ENCODE measurements at places on chromosomes 1 and 21.

DNA sequence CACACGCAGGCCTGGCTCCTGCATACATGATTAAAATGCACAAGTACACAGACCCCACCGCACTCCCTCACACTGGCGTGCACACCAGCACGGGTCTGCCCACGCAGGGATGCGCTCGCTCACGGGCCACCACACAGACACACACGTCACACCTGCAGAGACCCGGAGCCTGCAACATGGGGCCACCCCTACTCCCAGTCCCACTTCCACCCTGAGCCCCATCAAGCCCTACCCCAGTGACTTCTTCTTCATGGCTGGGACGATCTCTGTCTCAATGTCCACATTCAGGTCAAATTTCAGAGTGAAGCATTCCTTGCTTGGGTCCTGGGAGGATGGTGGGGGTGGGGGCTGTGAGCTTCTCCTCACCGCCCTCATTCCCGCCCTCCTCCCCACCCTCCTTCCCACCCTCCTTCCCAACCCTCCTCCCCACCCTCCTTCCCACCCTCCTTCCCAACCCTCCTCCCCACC, 8.9 kb upstream of the TNFRSF25 start:
- no peak overlapping the region for H3K27ac ChIP-seq
- H3K36me3 ChIP-seq = no peaks in the 10 kb centered on the region
- no peaks in the 10 kb centered on the region for H3K4me1 ChIP-seq
- no peak overlapping the region for H3K4me3 ChIP-seq
- no peak for DNase-seq
- H3K27me3 ChIP-seq = no peaks in the 10 kb centered on the region

DNA sequence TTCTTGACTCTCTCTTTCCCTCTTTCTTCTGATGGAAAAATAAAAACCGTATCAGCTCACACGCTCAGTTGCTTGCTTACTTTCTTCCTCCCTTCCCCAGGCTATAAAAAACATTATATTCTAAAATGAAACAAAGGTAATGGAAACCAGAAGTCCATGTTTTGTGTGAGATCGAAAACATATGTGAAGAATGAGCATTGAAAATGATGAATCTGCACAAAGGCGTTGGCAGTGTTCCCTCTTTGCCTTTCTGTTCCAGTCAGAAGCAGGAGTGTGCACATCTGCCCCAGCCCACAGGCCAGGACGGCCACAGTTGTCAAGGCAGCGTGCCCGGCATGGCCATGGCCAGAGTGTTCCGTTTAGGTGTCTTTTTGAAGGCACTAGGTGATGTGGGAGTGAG, 185.3 kb upstream of the USP24 start:
- no peak overlapping the region for H3K4me3 ChIP-seq
- no peak for DNase-seq
- no peak overlapping the region for H3K27ac ChIP-seq

DNA sequence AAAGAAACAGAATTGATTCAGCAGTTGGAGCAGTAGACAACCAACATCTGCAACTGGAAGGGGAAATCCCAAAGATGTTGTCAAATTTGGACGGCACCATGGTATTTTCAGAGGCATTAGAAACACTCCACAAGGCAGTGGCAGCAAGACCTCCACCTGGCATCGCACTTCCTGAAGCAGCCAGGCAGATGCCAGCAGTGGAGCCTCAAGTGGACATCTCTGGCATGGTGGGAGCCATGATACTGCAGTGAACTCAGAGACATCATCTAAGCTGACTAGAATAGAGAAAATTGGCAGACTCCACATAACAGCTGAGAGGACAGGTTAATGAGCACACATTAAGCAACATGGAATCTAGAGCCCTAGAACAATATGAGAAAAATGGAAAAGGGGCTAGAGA, 33.9 kb upstream of the RGS8 start:
- DNase-seq = no peak
- no peaks in the 10 kb centered on the region for H3K36me3 ChIP-seq
- H3K27me3 ChIP-seq = no peaks in the 10 kb centered on the region

GRCh38 chr1:115543247-115543646, 98.5 kb upstream of the VANGL1 start:
- no peaks in the 10 kb centered on the region for H3K36me3 ChIP-seq
- no peak overlapping the region for H3K4me3 ChIP-seq
- peaks cover 5% of the 10 kb centered on the region for H3K4me1 ChIP-seq
- H3K27ac ChIP-seq = no peak overlapping the region
- no peaks in the 10 kb centered on the region for H3K27me3 ChIP-seq

- H3K36me3 ChIP-seq = no peaks in the 10 kb centered on the region
- H3K4me1 ChIP-seq = no peaks in the 10 kb centered on the region
- DNase-seq = no peak
- H3K27ac ChIP-seq = no peak overlapping the region
These were observed 16.2 kb downstream of the GIPC2 start for GRCh38 chr1:78061825-78062523.

- H3K27ac ChIP-seq = no peak overlapping the region
- H3K4me3 ChIP-seq = no peak overlapping the region
- no peaks in the 10 kb centered on the region for H3K36me3 ChIP-seq
- no peak for DNase-seq
- no peaks in the 10 kb centered on the region for H3K27me3 ChIP-seq
These were observed 123.5 kb downstream of the CRB1 start for GRCh38 chr1:197391303-197392226.

DNA sequence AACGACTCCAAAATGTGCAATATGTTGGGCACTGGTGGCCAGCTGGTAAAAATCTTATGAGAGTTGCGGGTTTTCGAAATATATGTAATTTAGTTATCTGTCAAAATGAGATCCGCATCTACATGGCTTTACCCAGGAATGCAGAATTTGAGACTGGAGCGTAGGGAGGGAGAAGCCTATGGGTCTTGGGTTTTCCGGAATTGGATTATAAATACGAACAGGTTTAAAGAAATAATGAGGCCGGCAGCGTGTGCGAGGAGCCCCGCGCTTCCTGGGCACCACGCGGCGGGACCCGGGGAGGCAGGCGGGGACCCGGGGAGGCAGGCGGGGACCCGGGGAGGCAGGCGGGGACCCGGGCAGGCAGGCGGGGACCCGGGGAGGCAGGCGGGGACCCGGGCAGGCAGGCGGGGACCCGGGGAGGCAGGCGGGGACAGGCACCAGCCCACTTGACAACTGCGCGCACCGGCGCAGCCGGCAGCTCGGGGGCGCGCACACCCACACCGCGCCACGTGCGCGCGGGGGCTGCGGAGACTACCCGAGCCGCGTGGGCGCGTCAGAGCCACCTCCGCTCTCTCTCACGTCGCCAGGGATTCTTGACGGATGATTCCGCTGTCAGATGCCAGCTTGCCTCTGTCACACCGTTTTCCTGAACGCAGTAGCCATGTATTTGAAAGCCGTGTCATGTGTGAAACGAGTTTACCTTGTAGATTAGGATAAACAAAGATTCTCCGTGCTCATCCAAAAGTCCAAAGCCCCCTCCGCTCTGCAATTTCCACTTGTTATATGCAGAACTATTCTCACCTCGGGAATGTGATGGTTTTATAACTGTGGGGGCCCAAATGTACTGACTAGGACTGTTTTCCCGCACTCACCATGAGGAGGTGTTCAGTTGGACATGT, 54.3 kb upstream of the HNRNPU start:
- H3K27me3 ChIP-seq = peaks cover 3% of the 10 kb centered on the region
- DNase-seq = peak; percentile 82
- no peak overlapping the region for H3K27ac ChIP-seq
- peak overlapping the region; percentile 70 for H3K4me3 ChIP-seq

GRCh38 chr1:213858581-213858980, 129.2 kb upstream of the PROX1 start:
- H3K27ac ChIP-seq = no peak overlapping the region
- DNase-seq = no peak
- H3K4me3 ChIP-seq = no peak overlapping the region
- H3K27me3 ChIP-seq = no peaks in the 10 kb centered on the region
- no peaks in the 10 kb centered on the region for H3K4me1 ChIP-seq

DNA sequence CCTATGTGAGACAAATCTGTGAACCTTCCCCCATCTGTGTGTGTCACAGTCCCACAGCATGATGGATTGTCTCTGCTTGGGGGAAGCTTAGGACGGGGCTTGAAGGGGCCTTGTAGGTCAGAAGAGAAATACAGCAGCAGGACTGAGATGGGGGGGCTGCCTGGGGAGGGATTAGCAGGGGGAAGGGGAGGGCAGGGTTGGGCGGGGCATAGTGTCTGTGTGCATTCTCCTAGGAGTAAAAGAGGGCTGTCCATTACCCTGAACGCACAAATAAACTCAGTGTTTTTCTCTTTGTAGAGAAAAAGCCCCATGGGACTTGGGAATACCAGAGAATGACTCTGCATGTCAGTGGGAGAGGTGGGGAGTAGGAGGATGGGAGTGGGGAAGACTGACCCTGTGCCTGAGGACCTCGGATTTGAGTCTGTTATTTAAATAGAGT, 16.4 kb downstream of the RNF220 start:
- no peak for DNase-seq
- no peak overlapping the region for H3K4me3 ChIP-seq
- no peaks in the 10 kb centered on the region for H3K36me3 ChIP-seq
- H3K27ac ChIP-seq = no peak overlapping the region
- no peaks in the 10 kb centered on the region for H3K4me1 ChIP-seq

DNA sequence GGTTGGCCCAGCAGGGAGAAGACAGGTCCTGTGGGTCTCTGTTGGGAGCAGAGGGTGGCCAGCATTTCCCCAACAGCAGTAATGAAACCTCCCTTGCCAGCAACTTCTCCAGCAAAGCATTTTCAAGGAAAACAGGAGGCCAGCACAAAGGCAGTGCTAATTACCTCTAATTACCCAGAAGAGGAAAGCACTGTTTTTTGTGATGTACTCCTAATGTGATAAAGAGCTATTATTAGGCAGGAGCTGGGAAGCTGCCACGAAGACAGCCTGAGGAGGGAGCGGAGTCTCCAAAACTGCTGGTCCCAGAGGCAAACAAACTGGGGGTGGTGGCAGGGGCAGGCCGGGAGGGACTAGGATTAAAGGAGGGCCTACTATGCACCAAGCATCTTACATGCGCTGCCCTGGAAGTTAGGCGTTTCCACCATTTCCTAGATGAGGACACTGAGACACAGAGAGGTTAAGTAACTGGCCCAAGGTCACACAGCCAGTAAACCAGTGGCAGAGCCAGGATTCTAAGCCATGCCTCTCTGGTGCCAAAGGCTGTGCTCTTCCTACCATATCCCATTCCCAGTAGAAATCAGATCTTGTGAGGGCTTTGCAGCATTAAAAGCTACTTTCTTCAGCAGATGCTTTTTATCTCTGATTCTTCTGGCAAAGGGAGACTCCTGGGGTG, 24.5 kb downstream of the HTR6 start:
- H3K4me3 ChIP-seq = no peak overlapping the region
- no peak overlapping the region for H3K27ac ChIP-seq
- no peak for DNase-seq
- no peaks in the 10 kb centered on the region for H3K27me3 ChIP-seq
- H3K4me1 ChIP-seq = no peaks in the 10 kb centered on the region
- peaks cover 8% of the 10 kb centered on the region for H3K36me3 ChIP-seq

- peak overlapping the region; percentile 96 for H3K4me3 ChIP-seq
- H3K36me3 ChIP-seq = no peaks in the 10 kb centered on the region
- no peak for DNase-seq
- peaks cover 4% of the 10 kb centered on the region for H3K4me1 ChIP-seq
- H3K27ac ChIP-seq = peak overlapping the region; percentile 96
These were observed 1.7 kb upstream of the NEGR1 start for GRCh38 chr1:72284084-72284347.

GRCh38 chr1:197017558-197018146, 40.3 kb downstream of the CFHR5 start:
- H3K4me3 ChIP-seq = no peak overlapping the region
- H3K36me3 ChIP-seq = no peaks in the 10 kb centered on the region
- no peaks in the 10 kb centered on the region for H3K4me1 ChIP-seq
- no peaks in the 10 kb centered on the region for H3K27me3 ChIP-seq
- DNase-seq = peak; percentile 38

DNA sequence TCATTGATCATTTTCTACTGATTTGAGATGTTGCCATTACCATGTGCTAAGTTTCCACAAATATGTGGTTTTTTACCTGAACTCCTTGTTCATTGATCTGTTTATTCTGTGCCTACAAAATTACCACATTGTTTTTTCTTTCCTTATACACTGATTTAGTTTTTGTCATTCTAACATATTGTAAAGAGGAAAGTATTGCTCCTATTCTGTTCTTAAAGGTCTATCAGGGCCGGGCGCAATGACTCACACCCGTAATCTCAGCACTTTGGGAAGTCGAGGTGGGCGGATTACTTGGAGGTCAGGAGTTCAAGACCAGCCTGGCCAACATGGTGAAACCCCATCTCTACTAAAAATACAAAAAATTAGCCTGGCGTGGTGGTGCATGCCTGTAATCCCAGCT, 75.1 kb downstream of the CAMTA1 start:
- H3K4me1 ChIP-seq = no peaks in the 10 kb centered on the region
- DNase-seq = no peak
- H3K36me3 ChIP-seq = no peaks in the 10 kb centered on the region
- no peaks in the 10 kb centered on the region for H3K27me3 ChIP-seq
- peak overlapping the region; percentile 20 for H3K27ac ChIP-seq

DNA sequence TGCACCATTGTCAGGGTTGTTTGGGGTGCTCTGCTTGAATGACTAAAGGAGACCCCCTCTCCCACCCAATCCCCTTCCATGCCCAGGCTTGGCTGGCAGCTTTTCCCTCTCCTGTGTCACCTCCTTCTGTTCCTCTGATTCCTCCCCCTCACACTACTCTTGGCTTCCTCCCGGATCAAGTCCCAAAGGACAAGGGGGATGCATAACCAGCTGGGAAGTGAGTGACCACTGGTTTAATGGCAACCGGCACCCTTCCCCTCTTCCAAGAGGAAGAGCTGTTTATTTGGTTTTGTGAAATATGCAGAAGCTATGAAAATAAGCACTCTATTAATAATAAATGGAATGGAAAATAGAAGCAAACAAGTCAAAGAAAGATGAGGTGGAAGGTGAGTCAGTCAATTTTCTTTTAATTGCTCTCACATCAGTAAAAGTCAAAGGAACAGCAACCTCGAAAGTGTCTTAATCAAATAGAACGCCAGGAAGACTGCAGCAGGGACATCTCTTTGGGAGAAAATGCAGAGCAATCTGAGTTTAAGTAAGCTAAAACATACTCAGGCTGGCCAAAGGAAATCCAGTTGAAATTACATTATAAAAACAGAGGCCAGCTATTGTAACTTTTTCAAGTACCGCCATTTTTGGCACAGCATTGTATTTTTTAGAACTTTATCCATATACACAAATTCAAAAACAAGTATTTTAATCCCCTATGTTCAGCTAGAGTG, 322.5 kb downstream of the SIPA1L2 start:
- H3K27me3 ChIP-seq = no peaks in the 10 kb centered on the region
- no peaks in the 10 kb centered on the region for H3K4me1 ChIP-seq
- no peak overlapping the region for H3K27ac ChIP-seq
- no peak overlapping the region for H3K4me3 ChIP-seq

- peak; percentile 86 for DNase-seq
- H3K4me1 ChIP-seq = peaks cover 4% of the 10 kb centered on the region
- no peak overlapping the region for H3K4me3 ChIP-seq
- H3K27ac ChIP-seq = no peak overlapping the region
- H3K27me3 ChIP-seq = no peaks in the 10 kb centered on the region
These were observed 62.7 kb downstream of the ADARB1 start for GRCh38 chr21:45136927-45137611.
